SK-N-DZ (cell line): ENCODE measurements at places on chromosomes 12 and 14.

GRCh38 chr14:68466491-68466977 is 326.3 kb downstream of the ZFP36L1 start:
- no peak for DNase-seq

DNA sequence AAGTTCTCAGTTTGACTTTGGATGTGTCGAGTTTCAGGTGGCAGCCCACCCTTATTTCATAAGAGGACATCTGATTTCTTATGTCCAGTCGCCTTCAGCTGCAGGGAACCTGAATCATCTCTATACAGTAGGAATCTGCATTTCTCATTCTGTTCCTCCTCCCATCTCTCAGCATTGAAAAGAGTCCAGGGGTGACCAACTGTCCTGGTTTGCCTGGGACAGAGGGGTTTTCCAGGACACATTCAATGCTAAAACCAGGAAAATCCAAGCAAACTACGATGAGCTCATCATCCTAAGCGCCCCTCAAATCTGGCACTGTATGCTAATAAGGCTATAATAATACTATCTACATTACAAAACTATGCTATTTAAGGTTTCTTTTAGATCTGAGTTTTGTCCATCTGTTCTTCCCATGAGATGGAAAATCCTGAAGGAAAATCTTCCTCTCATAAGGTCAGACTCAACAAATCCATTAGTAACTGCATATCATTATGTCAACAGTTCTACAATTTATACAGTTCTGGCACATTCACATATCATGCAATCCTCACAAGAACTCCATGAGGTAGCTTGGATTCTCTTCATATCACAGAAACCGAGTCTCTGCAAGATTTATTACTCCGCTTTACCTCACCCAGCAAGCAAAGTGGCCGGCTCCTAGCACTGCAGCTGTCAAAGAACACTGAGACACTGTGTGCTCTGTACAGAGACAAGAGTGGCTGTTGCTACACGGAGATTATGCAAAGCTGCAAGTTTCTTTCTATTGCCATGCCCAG is 15.6 kb upstream of the CALM1 start:
- DNase-seq, result no peak

DNA sequence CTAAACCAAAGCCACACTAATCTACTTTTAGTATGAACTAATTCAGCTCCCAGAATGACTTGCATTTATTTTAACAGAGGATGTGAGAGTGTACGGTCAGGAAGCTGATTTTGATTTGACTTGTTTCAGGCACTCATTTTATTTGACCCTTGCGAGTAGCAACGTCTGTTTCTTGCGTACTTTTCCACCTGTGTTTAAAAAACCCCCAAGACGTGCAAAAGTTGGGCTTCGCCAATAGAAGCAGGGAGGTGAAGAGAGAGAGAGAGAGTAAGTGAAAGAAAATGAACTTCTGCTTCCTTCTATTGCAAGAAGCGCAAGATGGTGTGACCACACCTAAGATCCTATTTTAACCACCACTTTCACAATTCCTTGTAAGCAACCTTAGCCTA is 6.7 kb upstream of the SLC15A4 start:
- DNase-seq, result no peak

DNA sequence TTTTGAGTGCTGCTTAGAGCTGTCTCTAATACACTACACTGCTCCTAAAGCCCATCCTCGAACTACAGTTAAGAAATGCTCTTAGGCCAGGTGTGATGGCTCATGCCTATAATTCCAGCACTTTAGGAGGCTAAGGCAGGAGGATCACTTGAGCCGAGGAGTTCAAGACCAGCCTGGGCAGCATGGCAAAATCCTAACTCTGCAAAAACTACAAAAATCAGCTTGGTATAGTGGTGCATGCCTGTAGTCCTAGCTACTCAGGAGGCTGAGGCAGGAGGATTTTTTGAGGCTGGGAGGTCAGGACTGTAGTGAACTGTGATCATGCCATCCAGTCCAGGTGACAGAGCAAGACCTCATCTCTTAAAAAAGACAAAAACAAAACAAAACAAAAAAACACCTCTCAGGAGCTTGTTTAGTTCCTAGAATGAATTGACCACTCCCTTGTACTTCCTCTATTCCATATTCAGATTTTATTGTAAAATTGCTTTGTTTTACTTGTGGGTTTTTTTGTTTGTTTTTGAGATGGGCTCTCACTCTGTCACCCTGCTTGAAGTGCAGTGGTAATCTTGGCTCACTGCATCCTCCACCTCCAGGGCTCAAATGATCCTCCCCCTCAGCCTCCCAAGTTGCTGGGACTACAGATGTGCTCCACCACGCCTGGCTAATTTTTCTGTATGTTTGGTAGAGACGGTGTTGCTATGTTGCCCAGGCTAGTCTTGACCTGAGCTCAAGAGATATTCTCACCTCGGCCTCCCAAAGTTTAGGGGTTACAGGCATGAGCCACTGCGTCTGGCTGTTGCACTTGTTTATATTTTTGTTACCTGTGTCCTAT is 13.6 kb downstream of the MDM2 start:
- no peak for DNase-seq

- DNase-seq, result no peak
Measured at GRCh38 chr14:53473480-53473879, 320.4 kb upstream of the DDHD1 start.

DNA sequence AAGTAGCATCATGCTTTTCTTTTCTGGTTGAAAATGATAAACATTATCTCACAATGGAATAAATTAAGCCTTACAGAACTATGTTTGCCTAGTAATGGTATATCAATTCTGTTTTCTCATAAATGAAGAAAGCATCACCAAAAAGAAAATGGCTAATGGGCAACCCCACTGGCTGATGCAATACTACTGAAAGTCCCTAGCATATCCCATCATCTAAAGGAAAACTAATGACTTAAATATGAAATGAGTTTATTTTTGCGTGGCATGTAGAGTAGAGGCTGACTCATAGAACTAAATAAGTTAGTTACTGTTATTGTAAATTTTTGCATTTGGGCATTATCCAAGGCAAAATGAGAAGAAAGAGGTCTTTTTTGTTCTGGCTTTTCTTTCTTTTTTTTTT is 1156.3 kb upstream of the SEL1L start:
- DNase-seq, result no peak

DNA sequence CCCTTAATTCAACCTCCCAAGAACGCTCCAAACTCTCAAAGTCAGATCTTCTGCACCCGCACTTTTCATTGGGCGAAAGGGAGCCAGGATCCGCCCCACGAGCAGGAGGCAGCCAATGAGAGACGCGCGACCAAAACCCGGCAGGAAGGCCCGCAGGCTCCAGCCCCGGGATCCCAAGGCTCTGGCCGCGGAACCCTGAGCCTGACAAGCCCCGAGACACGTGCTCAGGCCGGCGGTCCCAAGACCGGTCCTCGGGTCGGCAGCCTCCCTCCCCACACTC is 438 bp downstream of the DDX54 start:
- peak; percentile 86 for DNase-seq

- no peak for DNase-seq
Measured at GRCh38 chr12:62861586-62861985, 73.4 kb downstream of the PPM1H start.

DNA sequence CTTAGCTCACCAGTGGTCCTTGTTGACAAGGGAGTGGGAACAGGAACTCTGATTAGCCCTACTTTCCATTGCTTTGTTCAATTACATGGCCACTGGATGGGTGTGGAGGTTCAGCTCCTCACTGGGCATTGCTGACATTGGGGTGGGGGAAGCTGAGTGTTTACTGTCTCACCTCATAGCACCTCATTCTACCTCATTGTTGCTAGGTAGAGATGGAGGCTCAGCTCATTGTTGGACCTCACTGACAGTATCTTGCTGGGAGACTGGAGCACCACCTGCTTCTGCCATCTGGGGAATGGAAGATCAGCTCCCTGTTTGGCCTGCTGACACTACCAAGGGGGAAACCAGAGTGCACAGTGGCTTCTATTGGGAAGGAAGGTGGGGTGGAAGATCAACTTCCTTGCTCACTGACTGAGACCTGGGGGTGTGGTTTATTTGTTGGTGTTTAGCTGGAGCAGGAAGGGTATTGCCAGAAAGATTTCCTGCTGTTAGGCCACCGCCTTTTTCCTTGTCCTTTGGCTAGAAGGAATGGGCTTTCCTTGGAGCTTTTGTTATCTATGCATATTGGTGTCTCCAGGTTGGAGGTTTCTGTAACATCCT is 1.3 kb upstream of the OR4E2 start:
- no peak for DNase-seq

- no peak for DNase-seq
Measured at GRCh38 chr14:91778217-91778616, 46.3 kb upstream of the CATSPERB start.

DNA sequence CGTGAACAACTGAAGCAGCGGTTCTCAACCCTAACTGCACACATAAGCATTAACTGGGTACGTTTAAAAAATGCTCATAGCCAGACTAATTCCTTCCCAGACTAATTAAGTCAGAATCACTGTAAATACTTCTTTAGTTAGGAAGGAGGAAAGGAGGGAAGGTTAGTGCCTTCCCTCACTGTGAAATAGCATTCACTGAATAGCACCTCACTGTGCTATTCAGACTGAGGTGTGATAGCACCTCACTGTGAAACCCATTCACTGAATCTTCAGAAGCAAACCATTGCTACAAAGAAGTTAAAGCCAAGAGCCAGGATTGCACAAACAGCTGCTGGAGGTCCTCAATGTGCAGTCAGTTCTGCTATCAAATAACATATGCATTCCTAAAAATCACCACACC is 58.8 kb downstream of the RTN1 start:
- no peak for DNase-seq

DNA sequence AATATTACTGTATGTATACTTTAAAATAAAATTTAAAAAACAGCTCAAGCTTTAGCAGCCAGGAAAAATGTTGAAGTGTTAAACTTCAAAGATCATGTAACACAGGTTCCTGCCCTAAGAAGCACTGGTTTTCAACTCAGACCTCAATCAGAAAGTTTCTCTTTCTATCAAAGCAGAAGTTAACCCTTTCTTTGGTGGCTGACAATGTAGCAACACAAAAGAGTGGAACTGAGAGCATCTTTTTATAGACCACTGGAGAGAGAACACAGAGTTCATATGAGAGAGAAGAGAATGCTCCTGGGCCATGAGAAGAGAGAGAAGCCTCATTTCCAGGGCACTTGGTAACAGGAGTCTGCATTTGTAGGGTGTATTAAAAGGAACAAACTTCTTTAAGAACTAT is 42.2 kb upstream of the KTN1 start:
- no peak for DNase-seq

DNA sequence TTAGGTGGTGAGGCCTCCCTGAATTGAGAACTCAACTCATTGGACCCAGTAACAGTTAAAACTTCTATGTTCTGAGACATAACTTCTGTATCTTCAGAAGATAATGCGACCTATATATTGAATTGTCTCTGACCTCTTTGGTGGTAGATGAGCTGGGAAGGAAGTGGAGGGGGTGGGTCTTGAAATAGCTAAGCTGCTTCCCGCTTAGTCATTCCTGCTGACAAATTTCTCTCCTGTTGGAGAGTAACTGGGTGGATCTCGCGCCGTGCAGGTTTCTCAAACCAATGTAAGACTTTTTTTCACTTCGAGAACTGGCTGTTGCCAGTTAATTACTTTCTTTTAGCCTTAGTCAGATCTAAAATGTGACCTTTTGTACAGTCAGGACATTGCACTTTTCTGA is 100.8 kb downstream of the PPHLN1 start:
- no peak for DNase-seq

DNA sequence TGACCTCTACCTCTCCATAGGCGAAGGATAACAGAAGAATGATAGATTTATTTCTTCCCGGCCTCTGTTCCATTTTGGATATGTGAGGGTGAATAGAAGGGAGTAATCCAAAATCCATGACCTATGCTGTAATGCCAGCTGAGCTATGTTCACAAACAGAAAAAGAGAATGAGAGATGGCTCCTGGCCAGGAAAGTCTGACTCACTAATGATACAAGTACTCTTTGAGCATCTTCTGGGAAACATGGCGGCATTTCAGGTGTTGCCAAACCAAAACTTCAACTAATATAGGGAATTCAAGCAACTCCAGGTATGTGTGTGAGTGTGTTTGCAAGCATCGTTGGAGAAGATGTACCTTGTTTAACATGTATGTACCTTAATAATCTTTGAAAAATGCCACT is 55.1 kb downstream of the MED13L start:
- no peak for DNase-seq

- DNase-seq, result peak; percentile 68
Measured at GRCh38 chr12:114508529-114509129, 102.7 kb upstream of the TBX5 start.

- no peak for DNase-seq
Measured at GRCh38 chr12:103181366-103182152, 224.1 kb downstream of the ASCL1 start.

DNA sequence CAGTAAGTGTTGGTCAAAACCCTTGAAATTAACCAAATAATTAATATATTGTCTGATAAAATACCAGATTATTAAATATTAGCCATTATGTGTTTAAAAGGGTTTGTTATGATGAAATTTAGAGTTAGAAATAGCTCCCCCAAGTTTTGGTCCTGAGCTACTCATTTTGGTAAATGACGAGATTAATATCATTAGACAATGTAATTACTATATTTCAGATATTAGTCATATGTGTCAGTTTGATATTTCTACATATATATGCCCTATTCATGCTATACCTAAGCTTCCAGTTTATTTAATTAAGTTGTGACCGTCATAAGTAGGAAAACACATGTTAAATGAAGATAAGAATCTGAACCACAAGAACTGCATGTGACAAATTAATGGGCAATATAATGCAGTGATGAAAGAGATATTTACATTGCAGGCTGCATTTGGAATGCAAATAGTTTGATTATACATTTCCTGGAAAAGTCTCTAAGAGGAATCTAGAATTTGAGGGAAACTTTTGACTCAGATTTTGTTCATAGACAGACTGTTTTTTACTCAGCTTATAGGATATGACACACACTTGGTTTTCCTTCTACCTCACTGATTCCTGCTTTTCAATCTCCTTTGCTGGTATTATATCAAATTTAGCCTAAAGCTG is 70.5 kb downstream of the TBC1D30 start:
- no peak for DNase-seq

- DNase-seq, result no peak
Measured at GRCh38 chr12:12663644-12664294, 32.2 kb downstream of the GPR19 start.

DNA sequence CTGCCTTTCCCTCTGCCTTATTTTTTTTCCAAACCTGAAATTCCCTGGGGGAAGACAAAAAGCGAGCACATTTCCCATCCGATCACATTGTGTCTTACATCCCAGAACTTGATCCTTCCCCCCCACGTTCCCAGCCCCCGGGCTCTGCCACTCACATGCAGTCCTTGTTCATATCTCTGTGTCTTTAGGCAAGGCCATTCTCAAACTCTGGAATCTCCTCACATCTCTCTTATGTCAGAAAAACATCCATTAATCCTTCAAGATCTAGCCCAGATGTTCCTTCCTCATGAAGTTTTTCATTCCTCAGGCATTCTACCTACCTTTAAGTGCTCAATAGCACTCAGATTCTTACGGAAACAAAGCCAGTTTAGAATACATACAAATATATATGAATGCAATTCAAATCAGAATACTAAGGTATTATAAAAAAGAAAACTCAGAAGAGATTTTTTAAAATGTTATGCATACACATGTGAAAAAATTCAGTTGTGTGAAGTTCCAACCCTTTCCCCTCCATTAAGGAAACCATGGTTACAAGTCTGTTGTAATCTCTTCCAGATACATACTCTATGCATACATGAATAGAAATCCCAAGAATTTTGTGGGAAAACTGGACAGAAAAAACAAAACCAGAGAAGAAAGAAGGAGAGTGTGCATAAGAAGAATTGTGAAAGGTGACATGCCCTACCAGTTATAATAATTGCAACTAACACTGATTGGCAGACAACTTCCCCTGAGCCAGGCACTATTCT is 120.3 kb downstream of the SLC38A1 start:
- DNase-seq, result no peak

- no peak for DNase-seq
Measured at GRCh38 chr14:86257973-86258372, 728.0 kb downstream of the FLRT2 start.
